ENCODE measurements at places on chromosomes 13 and 19. TPM values are rescaled to one million over a fixed set of nuclear protein-coding genes. Genes with fewer than 3 reads are reported as not detected.

DNA sequence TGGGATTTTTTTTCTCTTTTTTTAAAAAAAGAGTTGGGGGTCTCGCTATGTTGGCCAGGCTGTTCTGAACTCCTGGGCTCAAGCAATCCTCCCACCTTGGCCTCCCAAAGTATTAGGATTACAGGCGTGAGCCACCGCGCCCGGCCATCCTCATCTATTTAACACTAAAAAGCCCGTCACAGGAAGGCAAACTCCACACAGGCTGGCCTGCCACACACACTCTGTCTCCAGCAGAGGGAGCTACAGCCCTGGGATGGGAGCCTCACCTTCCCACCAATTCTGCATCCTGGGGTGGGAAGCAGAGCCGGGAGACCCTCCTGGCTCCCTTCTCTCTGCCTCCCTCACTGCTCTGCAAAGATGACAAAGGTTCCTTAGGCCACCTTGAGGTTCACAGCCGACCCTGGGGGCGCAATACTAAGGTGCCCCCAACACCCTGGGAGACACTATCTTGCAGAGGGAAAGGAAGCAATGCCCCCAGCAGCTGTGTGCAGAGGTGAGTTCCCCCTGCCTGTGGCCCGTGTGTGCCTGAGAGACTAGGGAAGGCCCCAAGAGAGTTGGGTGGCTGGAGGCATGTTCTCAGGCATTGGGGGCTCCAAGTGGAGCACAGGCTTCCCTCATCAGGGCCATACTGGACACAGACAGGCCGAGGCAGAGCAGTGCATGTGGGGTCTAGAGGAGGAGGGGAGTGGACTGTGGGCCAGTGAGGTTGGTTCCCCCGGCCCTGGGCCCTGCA, 27.4 kb upstream of the TIMM44 start:
- H3K27ac ChIP-seq: no peak overlapping the region
- H3K4me3 ChIP-seq: no peak overlapping the region
- DNase-seq: peak; percentile 29
- peaks cover 13% of the 10 kb centered on the region for H3K36me3 ChIP-seq

MYPOP gene
- 9.2 TPM for total RNA-seq

GRCh38 chr13:76792731-76793347, 93.4 kb downstream of the KCTD12 start:
- H3K4me3 ChIP-seq: no peak overlapping the region
- no peaks in the 10 kb centered on the region for H3K27me3 ChIP-seq
- no peak overlapping the region for H3K27ac ChIP-seq
- DNase-seq: no peak

CACNG6 gene
- not detected for total RNA-seq

GRCh38 chr13:75804054-75804453, 167.9 kb downstream of the LMO7 start:
- H3K4me3 ChIP-seq: no peak overlapping the region
- H3K4me1 ChIP-seq: peaks cover 50% of the 10 kb centered on the region
- no peak for DNase-seq
- no peaks in the 10 kb centered on the region for H3K27me3 ChIP-seq
- H3K27ac ChIP-seq: no peak overlapping the region
